Esophagus squamous epithelium (tissue), 5 donors: ENCODE measurements at places on chromosomes 16 and 17. TPM values are rescaled to one million over a fixed set of nuclear protein-coding genes. Genes with fewer than 3 reads are reported as not detected.

CLEC16A gene
- 25.7 TPM for total RNA-seq

DNA sequence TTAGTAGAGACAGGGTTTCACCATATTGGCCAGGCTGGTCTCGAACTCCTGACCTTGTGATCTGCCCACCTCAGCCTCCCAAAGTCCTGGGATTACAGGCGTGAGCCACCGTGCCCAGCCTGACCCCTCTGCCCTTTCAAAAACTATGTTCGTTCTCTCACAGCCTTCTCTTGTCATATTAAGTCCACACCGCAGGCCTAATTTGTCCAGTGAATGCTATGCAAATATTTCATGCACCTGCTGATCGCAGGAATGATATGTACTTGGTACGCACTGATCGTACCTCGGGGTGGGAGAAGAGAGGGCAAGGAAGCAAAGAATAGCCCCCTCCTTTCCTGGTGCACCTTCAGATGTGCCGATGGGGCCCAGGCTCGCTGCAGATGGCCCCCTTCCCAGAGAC is 3.0 kb upstream of the BIRC5 start:
- H3K27me3 ChIP-seq: no peaks in the 10 kb centered on the region
- peaks cover 9% of the 10 kb centered on the region for H3K4me1 ChIP-seq
- DNase-seq: no peak
- H3K36me3 ChIP-seq: no peaks in the 10 kb centered on the region

DNA sequence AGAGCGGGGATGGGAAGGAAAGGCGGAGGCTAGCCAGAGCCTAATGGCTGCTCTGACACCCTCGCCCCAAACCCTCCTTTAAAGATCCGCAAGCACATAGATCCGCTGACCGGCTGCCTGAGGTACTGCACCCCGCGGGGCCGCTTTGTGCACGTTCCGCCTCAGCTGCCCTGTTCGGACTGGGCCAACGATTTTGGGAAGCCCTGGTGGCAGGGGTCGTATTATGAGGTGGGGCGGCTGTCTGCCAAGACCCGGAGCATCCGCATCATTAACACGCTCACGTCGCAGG is 663 bp downstream of the CYB5D1 start:
- no peak for DNase-seq
- H3K27me3 ChIP-seq: no peaks in the 10 kb centered on the region
- peak overlapping the region; percentile 73 for H3K4me3 ChIP-seq

GRCh38 chr16:85677383-85677967 is 11.3 kb downstream of the GINS2 start:
- H3K4me1 ChIP-seq: peaks cover 15% of the 10 kb centered on the region
- H3K27me3 ChIP-seq: no peaks in the 10 kb centered on the region
- DNase-seq: no peak
- peaks cover 71% of the 10 kb centered on the region for H3K36me3 ChIP-seq

- H3K4me1 ChIP-seq: peaks cover 45% of the 10 kb centered on the region
- no peak overlapping the region for H3K4me3 ChIP-seq
- no peaks in the 10 kb centered on the region for H3K27me3 ChIP-seq
- peak overlapping the region; percentile 38 for H3K27ac ChIP-seq
- DNase-seq: no peak
Observed at GRCh38 chr17:56973520-56973919, 4.4 kb upstream of the SCPEP1 start.

GRCh38 chr16:88561485-88562359 is 8.5 kb upstream of the ZC3H18 start:
- no peak for DNase-seq
- H3K4me3 ChIP-seq: peak overlapping the region; percentile 23
- H3K4me1 ChIP-seq: peaks cover 15% of the 10 kb centered on the region
- no peaks in the 10 kb centered on the region for H3K36me3 ChIP-seq

- H3K4me1 ChIP-seq: no peaks in the 10 kb centered on the region
- peaks cover 6% of the 10 kb centered on the region for H3K36me3 ChIP-seq
- no peak for DNase-seq
- H3K4me3 ChIP-seq: no peak overlapping the region
Observed at GRCh38 chr17:147796-148740, 10.7 kb downstream of the SCGB1C2 start.

PRAC2 gene
- total RNA-seq: not detected

GRCh38 chr17:32971171-32971570 is 20.5 kb upstream of the SPACA3 start:
- DNase-seq: no peak
- H3K4me3 ChIP-seq: no peak overlapping the region
- H3K4me1 ChIP-seq: no peaks in the 10 kb centered on the region
- H3K36me3 ChIP-seq: no peaks in the 10 kb centered on the region
- no peak overlapping the region for H3K27ac ChIP-seq
- H3K27me3 ChIP-seq: no peaks in the 10 kb centered on the region

GRCh38 chr17:68179236-68179925 is 68.5 kb upstream of the AMZ2 start:
- peaks cover 6% of the 10 kb centered on the region for H3K4me1 ChIP-seq
- no peak overlapping the region for H3K4me3 ChIP-seq
- no peak for DNase-seq
- no peaks in the 10 kb centered on the region for H3K27me3 ChIP-seq

SLC5A11 gene
- 1.1 TPM for total RNA-seq

- H3K4me1 ChIP-seq: peaks cover 34% of the 10 kb centered on the region
- no peaks in the 10 kb centered on the region for H3K36me3 ChIP-seq
- H3K27ac ChIP-seq: no peak overlapping the region
- H3K27me3 ChIP-seq: no peaks in the 10 kb centered on the region
- DNase-seq: no peak
- H3K4me3 ChIP-seq: no peak overlapping the region
Observed at GRCh38 chr17:41004397-41004796, 4.5 kb downstream of the KRTAP3-1 start.

ASGR2 gene
- not detected for total RNA-seq

DNA sequence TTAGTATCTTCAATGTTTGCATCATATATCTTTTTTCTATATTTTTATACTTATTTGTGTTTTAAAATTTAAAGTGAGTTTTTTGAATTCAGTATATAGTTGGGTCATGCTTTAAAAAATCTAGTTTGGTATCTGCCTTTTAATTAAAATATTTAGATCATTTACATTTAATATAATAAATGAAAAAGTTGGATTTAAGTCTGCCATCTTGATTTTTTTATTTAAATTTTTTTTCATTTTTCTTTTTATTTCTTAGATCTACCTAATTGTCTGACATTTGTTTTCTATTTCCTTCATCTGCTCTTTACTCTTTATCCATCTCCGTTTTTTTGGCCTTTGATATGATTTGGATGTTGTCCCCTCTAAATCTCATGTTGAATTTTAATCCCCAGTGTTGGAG is 50.0 kb upstream of the N4BP1 start:
- DNase-seq: no peak
- H3K27me3 ChIP-seq: no peaks in the 10 kb centered on the region
- no peak overlapping the region for H3K27ac ChIP-seq
- H3K4me3 ChIP-seq: no peak overlapping the region
- H3K36me3 ChIP-seq: no peaks in the 10 kb centered on the region

HNF1B gene
- total RNA-seq: not detected

DNA sequence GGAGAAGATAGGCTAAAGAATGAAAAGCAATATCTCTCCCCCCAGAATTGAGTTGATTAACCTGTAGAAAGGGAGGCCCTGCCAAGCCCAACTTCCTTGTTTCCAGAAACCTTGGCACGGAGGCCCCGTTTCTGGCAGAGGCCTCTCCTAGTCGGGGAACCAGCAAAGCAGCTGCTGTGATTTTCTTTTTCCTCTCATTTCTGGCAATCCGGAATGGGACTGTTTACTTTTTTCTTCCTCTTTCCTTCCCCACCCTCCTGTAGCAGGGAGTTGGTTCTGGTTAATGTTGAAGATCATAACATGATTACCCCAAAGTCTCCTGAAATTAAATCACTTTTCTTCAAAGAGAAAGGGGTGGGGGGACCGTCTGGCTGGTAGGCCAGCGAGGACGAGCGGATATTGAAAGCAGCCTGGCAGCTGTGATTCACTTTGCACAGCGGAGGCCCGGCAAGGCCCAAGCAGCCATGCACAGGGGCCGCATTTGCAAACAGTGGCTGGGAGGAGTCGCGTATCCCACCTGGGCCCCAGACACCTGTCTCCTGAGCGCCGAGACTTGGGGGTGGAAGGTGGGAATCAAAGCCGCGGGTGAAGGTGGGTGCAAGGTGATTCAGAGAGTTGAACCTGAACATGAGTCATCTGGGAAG is 51.5 kb downstream of the NTN1 start:
- peak overlapping the region; percentile 89 for H3K27ac ChIP-seq
- peaks cover 71% of the 10 kb centered on the region for H3K4me1 ChIP-seq
- H3K36me3 ChIP-seq: no peaks in the 10 kb centered on the region
- no peaks in the 10 kb centered on the region for H3K27me3 ChIP-seq
